Pulmonary artery endothelial cell (primary cell): ENCODE measurements at places on chromosomes 5 and 9.

- no peak for DNase-seq
Observed at GRCh38 chr5:176902911-176903664, 3.9 kb upstream of the HK3 start.

- no peak for DNase-seq
Observed at GRCh38 chr5:138979684-138980280, 104.6 kb upstream of the LRRTM2 start.

DNA sequence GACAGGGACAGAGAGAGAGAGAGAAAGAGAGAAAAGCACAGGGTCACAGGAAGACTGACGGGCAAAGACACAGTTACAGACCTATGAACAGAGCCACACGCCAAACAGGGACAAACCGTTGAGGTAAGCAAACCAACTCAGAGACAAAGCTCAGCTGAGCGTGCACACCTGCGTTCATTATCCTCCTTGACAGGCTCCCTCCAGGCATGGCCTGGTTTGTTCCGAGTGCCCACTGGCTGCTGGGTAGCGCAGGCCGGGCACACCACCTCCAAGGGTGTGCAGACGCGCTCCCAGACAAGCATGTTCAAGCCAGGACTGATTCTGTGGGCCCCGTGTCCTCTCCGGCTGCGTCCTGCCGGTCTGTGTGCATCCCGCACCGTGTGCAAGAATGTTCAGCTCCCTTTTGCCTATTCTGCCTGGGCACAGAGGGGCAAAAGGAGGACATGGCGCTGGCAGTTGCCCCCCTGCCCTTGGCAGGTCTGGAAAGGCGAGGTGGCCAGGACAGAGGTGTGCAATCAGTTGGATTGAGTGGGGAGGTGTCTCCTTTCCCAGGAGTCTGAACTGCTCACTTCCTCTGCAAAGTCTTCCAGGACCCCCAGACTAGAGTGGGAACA, 467 bp upstream of the SMIM32 start:
- DNase-seq = no peak

DNA sequence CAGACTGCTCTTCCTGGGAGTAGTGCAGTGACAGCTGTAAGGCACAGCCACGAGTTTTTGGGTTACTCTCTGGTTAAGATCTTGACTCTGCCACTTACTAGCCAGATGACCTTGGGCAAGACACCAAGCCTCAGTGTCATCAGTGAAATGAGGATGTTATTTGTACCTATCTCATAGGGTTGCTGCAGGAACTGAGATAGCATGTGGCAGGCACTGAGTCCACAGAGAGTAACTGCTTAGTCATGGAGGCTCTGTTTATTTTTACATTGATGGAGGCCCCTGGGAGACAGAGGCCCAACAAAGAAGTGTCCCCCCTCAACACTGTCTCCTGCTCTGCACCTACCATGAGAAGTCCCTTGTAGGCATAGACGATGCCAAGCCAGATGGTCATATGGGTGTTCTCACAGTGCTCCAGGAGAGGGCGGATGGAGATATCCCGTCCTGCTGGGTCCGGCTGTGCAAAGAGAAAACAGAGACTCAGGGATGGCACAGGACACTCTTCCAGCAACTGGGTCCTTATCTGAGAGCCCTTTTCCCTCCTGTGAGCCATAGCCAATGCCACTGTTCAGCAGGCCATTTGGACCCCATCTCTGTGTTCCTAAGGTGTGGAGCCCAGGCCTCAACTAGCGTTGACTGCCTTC, 55.4 kb upstream of the TBC1D2 start:
- no peak for DNase-seq

DNA sequence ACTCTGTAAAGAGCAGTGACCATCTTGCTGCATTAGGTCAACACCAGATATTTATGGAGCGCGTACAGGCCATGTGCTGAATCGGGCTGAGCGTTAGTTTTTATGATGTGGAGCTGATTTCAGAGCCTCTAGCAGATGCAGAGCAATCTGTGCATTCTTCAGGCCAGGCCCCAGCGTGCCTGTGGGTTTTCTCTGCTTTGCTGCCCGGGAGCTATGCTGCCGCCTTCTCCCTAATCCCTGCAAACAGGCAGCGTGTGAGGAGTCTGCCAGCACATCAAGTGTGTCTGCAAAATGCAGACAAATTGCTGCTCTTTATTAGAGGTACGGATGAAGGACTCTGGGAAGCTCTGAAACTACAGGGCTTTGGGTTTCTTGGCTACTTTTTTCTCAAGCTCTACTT, 170.0 kb downstream of the NTRK2 start:
- DNase-seq = no peak

DNA sequence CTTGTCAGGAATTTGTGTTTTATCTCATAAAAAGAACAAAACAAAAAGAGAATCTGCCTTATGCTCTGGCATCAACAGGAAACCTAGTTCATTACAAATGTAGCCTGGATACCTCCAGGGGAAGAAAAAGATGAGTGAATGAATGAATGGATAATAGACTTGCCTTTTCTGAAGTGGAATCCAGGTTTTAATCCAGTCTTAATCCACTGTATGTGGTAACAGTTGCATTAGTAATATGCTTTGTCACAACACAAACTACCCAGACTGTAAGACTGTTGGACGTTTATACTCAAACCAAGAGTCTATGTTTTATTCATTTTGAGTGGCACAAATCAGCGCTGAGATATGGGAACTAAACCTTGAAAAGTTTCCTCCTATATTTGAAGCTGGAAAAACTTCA, 32.1 kb upstream of the MAP3K1 start:
- DNase-seq = no peak

GRCh38 chr9:72038408-72038807, 22.0 kb downstream of the C9orf57 start:
- no peak for DNase-seq

DNA sequence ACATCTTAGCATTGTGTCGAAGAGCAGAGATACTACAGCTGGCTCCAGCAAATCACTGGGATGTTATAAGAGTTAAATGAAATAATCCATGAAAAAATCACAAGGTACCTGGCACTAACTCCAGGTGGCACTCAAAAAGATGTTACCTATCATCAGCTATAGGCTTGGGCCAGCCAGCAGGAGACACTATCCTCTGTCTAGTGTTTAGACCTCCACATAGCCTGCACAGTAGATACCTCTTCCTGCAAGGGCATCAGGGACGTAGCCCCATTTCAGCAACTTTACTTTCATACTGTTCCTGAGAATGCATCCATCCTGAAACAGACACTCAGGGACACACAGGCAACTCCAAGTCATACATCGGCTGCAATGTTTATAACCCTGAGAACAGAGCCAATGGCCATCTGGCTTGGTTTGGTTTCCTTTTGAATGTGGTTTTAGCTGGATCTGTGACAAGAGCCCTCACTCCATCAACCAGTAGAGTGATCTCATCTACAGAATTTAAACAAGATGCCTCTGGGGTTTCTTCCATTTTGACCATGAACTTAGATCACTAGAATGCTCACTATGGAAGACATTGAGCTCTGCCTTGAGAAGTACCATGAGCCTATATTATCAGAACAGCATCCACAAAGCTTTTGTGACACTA, 69.9 kb downstream of the TLE1 start:
- DNase-seq = no peak

- no peak for DNase-seq
Observed at GRCh38 chr5:144307736-144308135, 137.1 kb downstream of the KCTD16 start.
